ENCODE measurements at places on chromosomes 1 and 21.

DNA sequence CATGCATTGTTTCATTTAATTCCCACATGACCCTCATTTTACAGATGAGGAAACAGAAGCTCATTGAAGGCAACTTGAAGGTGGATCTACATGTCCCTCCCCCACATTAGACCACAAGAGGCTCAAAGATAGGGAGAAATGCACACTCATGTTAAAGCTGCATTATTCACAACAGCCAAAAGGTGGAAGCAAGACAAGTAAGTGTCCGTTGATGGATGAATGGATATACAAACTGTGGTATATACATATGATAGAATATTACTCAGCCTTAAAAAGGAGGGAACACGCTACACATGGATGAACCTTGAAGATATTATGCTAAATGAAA, 149.7 kb upstream of the JUN start:
- peak; percentile 46 for DNase-seq

- no peak for DNase-seq
These were observed 75.0 kb downstream of the PTPN14 start for GRCh38 chr1:214476229-214476985.

- no peak for DNase-seq
These were observed 3.1 kb downstream of the TRAF5 start for GRCh38 chr1:211329764-211330201.

GRCh38 chr21:42721341-42721824, 68.0 kb downstream of the PDE9A start:
- DNase-seq = no peak

DNA sequence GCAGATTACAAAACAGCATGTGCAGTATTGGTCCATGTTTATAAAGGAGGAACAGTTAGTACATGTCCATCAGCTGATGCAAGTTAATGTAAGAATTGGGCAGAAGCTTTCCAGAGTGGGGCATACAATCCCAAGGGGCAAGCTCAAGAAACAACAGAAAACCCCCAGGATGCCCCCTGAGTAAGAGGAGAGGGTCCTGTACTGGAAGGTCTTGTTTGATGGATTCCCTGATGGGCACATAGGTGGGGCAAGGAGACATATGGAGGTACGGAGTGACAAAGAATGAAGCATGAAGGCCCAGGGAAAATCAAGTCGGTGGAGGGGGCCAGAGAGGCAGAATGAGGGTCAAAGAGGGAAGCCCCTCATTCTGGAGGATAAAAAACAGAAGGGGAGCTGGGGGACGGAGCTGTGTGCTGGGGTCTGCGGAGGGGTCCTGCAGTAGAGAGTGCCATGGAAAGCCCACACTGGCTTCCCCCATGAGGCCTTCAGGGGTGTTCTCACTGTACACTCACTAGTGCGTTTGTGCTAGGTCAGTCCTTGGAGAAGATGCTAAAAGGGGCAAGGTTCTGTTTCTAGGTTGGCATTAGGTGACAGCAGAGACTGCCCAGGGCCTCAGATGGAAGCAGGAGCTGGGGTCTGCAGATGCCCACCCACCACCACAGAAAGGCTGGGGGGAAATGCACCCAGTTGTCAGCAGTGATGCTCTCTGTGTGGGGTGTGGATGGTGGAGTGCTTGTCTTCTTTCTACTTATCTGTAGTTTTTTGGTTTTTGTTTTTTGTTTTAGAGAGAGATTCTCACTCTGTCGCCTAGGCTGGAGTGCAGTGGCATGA, 12.5 kb upstream of the MATN1 start:
- DNase-seq = no peak

GRCh38 chr1:168974611-168975010, 131.9 kb upstream of the ATP1B1 start:
- no peak for DNase-seq

DNA sequence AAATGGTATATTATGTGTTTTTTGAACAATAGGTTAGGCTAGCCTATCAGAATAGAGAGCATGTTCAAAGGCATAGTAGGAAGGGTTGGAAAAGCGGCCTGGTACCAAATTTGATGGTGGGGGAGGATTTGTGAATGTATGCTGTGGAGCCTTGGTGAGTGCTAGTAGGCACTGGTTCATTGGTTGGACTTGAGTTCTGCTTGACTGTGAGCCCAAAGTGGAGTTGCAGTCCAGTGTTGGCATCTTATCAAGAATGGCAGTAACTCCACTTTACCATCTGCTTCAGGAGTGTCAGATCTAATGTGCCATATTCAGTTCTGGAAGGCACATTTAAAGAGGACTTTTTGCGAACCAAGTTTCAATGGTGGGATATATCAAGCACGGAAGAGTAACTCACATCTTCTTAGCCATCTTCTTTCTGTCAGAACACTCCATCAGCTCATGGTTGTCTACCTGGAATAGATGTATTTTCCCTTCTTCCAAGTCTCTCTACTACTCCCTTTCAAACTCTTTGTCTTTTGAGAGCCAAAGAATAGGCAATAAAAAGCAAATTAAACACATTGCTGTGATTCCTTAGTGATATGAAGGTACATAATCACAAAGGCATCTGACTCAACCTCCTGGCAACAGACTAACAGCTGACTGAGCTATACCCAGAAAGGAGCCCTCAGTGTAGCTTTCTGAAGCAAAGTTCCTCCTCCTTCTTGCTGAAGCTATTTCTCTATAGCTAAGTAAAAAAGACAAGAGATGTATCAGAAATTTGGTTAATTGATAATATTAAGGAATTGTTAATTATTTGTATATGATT, 21.7 kb downstream of the LRRC8B start:
- peak; percentile 54 for DNase-seq

DNA sequence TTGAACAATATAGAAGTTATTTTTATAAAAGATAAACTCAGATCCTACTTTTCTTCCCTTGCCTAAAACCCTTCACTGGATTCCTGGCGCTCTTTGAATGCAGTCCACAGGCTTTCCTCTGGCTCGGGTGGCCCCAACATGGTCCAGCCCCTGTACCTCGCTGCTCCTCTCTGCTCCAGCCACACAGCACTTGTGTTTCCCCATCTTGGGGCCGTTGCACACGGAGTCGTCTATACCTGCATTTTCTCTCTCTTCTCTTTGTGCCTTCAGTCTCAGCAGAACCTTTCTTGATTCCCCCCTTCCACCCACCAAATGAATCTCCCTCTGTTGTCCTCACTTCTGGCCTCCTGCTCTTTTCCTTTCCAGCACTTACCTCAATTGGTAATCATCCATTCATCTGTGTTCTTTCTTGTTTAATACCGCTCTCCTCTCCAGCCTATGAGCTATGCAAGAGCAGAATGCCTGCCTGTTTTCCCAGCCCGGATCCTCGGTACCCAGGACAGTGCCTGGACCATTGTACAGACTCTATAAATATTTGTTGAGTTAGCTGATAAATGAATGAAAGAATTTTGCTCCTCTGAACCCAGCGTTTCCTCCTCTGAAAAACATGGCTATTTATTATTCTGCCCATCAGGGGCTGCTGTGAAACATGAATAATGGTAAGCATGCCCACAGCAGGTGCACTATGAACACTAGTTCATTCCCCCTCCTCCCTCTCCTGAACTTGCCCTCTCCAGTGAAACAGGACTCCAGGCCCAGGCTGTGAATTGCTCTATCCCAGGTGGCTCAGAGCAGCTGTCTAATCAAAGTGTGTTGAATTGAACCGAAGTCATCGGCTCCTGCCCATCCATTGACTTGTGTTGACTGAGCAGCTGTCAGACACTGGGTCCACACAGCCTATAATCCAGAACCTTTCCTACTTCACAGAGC, 266.9 kb downstream of the PTPRU start:
- no peak for DNase-seq

DNA sequence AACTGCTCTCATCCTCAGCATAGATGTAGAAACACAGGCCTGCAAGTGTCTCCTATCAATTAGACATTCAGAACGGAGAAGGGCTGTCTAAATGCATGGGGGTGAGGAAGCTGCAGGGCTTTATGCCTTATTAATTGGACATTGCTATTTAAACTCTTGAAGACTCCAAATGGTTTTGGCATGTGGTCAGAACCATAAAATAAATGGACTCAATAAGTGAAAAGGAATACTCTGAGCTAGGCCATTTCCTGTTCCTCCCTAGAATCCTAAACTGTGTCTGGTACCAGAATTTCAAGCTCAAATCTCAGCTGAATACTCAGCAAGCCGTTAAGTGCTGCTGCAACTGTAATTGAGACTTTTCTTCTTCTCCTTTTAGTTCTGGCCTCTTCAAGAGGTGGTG, 80.4 kb upstream of the C1orf87 start:
- DNase-seq = no peak

DNA sequence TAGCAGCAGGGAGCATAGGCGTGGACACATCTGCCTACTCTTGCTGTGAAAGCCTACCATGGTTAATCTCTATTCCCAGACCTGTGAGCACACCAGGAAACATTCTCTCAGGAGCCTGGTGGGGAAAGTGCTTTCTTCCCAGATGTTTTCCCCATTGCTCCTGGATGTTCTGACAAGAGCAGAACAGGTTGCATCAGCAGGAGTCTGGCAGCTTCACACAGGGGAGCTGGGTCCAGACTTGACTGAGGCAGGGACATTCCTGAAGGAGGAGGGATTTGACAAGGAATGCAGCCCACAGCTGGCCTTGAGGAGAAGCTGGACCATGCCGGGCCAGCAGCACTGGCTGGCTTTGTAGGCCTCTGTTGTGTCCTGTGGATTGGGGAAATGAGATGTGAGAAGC, 21.0 kb upstream of the ARTN start:
- DNase-seq = no peak

DNA sequence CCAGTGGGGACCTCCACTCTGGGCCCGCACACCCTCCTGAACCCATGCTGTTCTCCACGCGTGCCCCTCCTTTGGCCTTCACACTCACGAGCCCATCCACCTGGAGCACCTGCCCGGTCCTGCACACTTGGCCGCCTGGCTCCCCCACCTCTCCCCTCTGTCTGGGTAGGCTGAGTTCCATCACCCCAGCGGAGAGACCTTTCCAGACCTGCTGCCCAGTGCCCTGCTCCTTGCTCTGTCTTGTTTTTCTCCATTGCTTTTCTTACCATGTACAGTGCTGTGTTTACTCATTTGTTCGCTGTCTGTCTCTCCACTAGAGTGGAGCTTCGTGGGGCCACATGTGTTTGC, 351.0 kb upstream of the VAMP3 start:
- no peak for DNase-seq

GRCh38 chr1:236451796-236452373, 57.8 kb downstream of the EDARADD start:
- peak; percentile 63 for DNase-seq

DNA sequence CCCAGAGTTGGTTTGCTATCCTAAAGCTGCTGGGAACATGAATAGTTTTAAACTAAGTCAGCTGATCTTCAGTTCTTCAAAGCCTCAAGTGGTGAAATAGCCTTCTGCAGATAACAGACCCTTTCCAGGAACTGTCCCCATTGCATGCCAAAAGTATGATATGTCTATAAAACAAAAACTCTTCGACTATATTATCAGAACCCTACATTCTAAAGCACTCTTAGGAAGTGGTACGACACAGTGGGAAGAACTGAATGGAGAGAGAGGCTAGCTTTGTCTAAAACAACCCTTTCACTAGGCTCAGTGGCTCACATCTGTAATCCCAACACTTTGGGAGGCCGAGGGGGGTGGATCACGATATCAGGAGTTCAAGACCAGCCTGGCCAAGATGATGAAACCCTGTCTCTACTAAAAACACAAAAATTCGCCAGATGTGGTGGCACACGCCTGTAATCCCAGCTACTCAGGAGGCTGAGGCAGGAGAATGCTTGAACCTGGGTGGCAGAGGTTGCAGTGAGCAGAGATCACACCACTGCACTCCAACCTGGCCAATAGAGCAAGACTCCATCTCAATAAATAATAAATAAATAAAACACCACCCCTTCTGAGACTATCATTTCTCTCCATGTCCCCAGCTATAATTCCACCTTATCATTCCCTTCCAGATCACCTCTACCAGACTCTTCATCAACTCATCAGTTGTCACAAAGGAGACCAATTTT, 2.2 kb upstream of the FRRS1 start:
- DNase-seq = peak; percentile 96

GRCh38 chr1:215055281-215055935, 27.1 kb upstream of the KCNK2 start:
- no peak for DNase-seq

- DNase-seq = no peak
These were observed 19.7 kb upstream of the MX1 start for GRCh38 chr21:41406340-41406739.

GRCh38 chr1:33078030-33078591, 2.8 kb upstream of the AZIN2 start:
- DNase-seq = no peak

GRCh38 chr1:15303935-15304334, 56.9 kb downstream of the FHAD1 start:
- DNase-seq = no peak

DNA sequence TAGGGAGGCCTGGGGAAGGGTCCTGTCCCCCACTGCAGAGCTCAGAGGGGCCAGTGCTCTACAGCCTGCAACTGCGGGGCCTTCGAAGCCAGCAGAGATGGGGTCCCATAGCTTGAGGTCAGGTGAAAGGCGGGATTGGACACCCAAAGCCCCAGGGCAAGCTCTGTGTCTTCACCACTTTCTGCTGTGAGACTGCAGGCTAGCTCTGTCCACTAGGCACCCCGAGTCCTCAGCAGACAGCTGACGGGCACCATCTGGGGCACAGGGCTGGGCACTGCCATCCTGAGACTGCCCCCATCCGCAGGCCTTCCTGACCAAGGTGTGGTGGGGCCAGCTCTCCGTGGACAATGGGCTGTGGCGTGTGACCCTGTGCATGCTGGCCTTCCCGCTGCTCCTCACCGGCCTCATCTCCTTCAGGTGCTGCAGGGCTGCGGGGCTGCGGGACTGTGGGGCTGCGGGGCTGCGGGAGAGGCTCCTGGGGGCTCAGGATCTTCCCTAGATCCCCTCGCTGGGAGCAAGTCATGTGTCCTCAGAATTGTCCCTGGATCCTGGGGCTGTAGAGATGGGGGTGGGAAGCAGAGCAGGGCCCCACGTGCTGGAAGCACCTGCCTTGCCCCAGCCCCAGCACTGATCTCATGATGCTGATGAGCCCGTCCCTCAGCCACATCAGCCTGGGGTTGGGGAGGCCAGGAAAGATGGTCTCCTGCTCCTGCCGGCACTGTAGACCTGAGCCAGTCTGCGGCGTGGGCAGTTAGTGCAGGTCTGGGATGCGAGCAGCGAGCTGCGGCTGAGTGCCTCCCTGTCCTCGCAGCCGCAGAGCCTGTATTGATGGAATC, 46.8 kb downstream of the TRPM2 start:
- no peak for DNase-seq

GRCh38 chr1:52423771-52424170, 19.4 kb downstream of the PRPF38A start:
- peak; percentile 43 for DNase-seq

DNA sequence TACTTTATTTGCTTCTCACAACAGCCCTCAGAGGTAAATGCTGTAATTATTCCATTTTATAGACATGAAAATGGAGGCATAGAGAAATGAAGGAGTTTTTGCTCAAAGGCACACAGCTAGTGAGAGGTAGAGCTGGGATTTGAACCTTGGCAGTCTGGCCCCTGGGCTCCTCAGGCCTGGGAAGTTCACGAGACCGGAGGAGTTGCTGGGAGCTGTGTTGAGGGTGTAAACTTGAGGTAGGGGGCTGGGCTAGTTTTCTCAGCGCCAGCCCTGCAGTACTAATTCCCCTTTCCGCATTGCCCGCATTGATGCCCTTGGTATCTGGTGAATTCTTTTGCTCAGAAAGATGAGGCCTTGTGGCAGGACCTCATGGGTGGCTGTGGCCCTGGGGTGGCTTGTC, 73.3 kb downstream of the PTPRU start:
- DNase-seq = no peak

- no peak for DNase-seq
These were observed 3.8 kb upstream of the AADACL3 start for GRCh38 chr1:12712076-12712475.

- no peak for DNase-seq
These were observed 648.4 kb downstream of the PLA2G4A start for GRCh38 chr1:187477103-187477502.

Measured in hematopoietic multipotent progenitor cell treated with erythropoietin and hydrocortisone succinate and interleukin-3 and kit ligand, for 8 days (in vitro differentiated cells).